Activated T-cell treated with anti-CD3 and anti-CD28 coated beads, Interleukin-2, amount 50 U/mL, for 48 hours (primary cell): ENCODE measurements at places on chromosomes 7 and 10.

DNA sequence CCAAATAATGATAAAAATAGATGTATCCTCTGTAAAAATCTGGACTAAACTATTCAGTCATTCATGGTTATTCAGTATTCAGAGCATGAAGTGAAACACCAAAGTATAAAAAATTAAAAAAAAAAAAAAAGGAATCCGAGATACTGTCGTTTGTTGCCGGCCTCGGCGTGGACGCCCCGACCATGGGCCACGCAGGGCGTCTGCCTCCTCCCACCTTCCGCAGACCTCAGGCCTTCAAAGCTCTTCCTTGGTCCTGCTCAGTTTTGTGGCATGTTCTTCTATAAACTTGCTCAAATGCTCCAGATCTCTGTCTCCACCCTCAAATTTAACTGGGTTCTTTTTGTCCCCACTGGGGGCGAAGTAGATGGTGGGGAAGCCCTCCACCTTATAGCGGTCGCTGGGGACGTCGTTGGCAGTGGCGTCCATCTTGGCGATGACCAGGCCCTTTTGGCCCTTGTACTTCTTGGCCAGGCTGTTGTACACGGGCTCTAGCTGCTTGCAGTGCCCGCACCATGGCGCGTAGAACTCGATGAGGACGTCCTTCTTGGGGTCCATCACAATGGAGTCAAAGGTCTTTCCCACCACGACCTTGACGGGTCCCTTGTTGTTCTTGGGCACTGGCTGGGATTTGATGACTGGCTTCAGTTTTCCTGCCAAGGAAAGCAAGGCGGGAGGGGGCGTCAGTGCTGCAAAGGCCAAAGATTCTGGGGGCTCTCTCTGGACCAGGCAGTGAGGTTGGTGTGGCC, 24.6 kb downstream of the PDIA4 start:
- no peak for DNase-seq

DNA sequence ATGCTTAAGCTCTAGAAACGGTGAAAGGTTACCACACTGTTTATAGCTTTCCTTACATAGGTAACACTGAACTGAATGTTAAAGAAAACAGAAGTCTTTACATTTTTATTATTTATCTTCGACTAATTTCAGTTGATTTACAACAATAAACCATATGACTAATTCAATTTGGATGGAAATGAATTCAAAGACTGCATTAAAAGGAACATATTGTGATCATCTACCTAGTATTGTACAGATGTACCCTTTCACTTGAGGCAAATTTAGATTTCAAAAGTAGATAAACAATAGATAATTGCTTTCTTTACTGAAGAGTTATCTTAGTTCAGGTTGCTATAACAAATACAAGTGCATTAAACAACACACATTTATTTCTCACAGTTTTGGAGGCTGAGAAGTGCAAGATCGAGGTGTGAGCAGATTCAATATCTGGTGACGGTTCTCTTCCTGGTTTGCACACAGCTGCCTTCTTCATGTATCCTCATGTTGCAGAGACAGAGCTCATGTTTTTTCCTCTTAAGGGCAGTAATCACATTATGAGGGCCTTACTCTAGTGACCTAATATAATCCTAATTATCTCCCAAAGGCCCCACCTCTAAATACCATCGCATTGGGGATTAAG, 15.0 kb upstream of the ARMC3 start:
- DNase-seq = no peak

DNA sequence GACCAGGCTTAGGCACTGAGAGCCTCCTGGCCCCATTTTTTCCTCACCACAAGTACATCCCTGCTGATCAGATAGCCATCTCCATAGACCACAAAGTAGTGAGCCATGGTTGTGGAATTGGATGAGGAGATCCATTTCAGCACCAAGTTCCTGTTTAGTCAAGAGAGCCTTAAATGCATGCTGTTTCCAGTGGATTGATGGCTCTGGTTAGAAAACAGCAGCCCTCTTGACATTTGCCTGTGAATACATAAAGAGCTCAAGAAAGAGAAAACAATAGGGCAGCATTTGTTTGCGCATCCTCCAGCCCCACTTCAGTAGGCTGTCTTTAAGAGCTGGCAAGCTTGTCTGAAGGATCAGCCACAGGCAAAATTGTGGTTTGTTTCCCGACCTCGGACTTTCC, 251.2 kb downstream of the POU6F2 start:
- DNase-seq = no peak

DNA sequence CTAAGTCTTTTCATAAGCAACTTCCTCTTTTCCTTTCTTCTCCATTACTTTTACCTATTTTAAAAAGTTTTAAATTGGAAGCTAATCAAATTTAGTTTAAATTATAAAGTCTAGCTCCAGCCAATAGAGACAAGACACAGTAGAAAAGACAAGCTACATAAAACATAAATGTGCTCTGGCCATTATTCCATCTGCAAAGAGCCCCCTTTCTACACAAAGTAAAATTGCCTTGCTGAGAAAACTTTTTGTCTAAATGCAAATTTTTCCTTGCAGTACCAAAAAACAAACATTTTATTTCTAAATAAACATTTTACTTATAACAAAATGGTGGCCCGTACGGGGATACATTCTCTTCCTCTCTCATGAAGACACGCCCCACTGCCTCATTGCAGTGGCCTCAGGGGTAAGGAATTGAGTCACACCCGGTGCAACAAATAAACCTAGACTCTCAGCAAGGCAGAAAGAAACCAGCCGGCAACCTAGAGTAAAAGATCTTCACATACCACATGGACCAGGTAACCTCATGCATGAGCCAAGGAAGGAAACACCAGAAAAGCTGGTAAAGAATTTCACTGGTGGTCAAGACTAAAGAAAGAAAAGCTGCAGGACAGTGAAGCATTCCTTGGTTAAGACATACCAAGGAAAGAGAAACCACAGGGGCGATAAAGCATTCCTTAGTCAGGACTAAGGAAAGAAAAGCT, 71.6 kb upstream of the ZNF746 start:
- DNase-seq = no peak

DNA sequence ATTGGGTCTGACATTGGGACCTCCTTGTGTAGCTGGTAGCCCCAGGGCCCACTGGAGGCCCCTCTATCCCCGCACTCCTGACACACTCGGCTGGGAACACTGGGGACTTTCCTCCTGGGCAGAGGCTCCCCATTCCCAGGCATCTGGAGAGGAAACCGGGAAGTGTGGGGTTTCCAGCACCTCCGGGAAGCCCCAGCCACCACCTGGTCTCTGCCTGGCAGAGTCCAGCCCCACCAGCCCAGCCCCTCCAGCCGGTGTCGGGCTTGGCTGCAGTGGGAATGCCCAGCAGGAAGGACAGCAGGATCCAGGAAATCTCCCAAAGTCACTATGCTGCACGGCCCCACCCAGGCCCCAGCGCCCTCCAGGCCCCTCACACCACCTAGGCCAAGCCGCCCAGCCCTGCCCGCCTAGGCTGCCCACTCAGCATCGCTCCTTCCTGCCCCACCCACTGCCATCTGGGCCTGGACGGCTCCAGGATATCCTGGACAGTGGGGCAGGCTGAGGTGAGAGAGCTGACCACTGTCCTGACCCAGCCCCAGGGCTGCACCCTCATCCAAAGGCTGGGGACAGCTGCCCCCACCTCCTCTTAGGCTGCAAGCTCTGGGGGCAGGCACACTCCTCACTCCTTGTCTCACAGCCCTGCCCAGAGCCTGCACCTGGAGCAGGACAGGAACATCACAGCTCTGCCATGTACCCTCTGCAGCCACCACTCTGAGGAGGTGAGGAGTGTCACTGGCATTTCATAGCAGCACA, 11.8 kb downstream of the RASGEF1A start:
- no peak for DNase-seq

DNA sequence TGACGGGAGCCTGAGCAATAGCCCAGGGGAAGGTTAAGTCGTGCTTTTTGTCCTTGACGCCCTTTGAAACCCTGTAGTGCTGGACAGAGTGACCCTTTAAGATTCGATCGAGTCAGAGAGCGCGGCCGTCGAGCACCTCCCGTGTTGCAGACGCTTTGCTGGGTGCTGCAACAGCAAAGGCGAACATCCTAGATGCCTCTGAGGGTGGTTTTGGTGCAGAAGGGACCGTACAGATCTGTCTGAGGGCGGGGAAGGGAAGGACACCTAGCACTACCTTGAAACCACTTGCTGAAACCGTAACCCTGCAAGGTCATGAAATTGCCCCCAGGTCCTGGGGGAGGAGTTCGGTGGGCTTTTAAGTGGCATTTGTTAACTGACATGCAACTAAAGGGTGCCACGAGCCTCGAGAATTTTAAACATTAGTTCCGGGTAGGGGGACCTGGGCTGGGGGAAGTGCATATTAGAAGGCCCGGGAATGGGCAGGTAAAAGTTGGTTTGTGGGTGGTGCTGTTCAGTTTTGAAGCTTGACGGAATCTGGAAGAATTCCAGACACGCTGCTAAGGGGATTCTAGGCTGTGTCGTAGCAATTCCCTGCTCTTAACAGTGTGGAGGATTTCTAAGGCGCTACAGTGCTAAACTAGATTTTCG, 786 bp downstream of the ATP5F1C start:
- no peak for DNase-seq

- DNase-seq = no peak
Observed at GRCh38 chr7:133036289-133036688, 45.6 kb downstream of the CHCHD3 start.

- DNase-seq = no peak
Observed at GRCh38 chr7:30613366-30614325, 19.0 kb downstream of the GARS1 start.
